ENCODE measurements at places on chromosomes 5 and 9.
A peak's percentile ranks its signal among the peaks of the same experiment; 100 is the strongest.

DNA sequence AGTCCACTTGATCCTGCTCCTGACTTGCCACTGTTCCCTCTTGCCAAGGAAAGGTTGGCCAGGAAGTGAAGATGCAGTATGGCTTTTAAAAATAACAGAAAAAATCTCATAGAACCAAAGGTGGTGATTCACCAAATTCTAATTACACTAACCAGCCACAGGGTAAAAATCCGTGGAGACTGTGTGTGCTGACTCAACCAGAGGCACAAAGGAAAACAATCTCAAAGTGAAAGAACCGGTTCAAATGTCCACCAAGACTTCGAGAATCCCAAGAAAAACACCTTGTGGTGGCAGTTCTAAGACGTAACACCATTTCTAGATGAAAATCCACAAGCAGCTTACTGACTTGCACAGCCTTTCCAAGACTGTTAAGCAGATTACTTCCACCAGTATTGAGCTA, 279.1 kb downstream of the TLE1 start:
- DNase-seq: no peak

DNA sequence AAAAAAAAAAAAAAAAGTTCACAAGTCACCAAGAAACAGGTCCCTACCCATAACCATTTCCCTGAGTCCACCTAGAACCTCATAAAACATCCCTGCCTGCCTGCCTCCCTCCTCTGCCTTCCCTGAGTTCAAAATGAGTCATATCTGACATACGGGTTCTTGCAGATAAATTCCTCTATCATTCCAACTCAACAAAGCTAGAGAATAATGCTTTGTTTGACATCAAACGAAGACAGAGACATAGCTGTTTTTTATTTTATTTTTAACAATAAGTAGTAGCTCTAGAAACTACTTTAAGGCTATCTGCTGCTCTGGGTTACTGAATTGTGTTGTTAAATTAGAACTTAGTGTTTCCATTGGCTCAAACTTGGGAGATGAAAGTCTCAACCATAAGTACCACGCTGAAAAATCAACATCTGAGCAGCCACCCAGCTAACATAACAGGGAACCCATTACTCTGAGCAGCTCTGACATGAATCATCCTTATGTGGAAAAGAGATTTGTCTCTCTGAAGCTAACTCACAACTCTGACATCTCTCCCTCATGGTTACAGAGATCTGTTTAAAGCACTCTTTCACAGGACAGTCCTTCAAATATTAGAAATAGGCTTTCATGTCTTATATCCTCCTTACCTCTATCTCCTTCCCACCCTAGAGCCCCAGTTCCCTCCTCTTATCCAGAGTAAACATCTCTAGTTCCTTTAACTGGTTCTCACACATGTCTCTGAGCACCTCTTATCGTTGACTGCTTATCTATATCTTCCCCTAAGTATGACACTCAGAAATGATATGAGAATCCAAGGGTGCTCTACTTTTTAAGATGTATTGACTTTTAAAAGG, 12.1 kb downstream of the TMEM245 start:
- DNase-seq: no peak

DNA sequence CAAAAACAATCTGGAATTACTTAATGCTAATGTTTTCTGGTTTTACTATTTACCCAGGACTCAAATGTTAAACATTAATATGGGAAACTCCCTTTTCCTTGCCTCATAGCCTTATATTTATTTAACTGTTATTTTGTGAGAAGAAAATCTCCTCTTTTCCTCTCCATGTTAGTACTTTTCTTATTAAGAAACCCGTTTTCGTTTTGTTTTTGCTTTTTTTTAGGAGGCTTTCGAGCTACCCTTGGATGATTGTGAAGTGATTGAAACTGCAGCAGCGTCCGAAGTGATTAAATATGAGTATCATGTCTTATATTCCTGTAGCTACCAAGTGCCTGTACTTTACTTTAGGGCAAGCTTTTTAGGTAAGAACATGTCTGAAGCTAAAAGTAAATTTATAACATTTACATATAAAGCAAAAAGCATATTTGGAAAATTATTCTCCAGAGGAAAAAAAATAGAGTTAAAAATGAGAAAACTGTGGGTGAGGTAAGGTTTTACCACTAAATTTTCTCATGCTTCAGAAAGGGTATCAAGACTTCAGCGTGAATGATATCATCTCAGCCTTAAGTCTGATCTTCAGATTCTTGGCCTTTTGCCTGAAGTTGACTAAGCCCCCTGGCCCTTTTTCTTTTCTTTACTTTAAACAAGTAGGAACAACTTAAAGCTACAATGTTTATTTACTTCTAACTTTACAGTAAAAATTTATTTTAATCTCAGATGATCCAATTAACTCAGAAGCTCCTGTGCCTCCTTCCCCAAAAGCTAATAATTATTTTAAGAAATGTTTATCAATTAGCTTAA, 113.8 kb downstream of the RPS23 start:
- no peak for DNase-seq

DNA sequence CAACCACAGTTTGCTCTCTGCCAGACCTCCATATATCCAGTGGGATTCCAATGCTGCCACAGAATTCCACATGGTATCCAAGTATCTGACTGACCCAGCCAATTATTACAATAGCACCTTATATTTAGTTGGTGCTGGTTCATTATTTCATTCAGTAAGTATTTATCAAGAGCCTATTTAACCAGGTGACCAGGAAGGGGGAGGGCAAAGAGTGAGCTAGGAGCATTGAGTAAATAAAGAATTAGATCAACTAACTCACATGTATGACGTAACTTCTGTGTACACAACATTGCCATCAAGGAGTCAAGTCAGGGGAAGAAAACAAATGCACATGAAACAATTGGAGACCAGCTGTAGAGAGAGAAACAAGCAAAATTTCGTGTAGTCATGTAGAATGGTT, 207.1 kb upstream of the PAPPA start:
- DNase-seq: no peak

GRCh38 chr5:77867914-77868313, 91.8 kb upstream of the TBCA start:
- DNase-seq: no peak

- DNase-seq: no peak
These were observed 30.0 kb upstream of the GPR21 start for GRCh38 chr9:123003466-123003865.

DNA sequence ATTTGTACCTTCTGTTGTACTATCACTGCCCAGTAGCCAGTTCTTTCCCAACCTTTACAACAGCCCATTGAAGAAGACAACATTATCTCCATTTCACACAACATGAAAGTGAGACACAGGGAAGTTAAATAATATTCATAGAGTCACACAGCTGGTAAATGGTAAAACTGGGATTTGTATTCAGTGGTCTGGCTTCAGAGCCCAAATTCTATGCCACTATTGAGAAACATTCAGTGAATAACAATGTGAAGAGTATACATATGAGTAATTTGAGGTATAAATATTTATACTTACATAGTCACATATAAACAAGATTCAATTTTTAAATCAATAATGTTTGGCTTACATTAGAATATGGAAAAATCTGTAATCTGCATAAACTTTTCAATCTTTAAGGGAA, 13.8 kb downstream of the SMIM15 start:
- DNase-seq: no peak

GRCh38 chr5:109483395-109483971, 73.7 kb upstream of the PJA2 start:
- DNase-seq: no peak

DNA sequence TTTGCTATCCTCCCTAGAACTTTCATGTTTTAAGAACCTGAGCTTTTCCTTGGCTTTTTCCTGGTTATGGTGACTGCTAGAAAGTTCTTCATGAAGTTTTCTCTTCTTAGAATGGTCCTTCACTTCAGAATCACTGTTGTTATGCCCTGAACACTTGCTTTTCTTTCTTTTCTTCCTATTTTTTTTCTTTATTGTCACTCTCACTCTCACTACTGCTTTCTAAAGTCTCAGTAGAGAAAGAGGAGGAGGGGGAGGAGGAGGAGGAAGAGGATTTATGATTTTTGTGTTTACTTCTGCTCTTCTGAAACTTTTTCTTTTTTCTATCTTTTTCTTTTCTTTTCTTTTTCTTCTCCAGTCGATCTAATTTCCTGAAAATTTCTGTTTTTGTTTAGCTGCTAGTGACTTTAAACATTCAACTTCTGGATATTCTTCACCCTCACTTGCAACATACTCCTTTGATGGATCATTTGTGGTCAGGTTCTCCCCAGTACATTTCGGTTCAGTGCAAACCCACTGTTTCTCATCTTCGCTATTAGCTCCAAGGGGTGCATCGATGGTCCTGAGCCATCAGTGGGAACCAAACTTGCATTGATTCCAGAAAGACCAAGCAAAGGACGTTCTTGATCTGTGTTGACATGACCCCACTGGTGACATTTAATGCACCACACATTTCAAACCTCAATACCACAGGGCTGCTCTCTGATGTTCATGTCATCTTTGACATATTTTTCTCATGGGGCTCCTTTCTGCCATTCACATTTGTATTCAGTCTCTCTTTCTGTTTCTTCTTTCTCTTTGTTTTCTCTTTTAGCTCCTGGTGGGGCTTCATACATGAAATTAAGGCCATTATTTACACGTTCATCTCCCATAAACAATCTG, 81.6 kb upstream of the HAND1 start:
- no peak for DNase-seq

DNA sequence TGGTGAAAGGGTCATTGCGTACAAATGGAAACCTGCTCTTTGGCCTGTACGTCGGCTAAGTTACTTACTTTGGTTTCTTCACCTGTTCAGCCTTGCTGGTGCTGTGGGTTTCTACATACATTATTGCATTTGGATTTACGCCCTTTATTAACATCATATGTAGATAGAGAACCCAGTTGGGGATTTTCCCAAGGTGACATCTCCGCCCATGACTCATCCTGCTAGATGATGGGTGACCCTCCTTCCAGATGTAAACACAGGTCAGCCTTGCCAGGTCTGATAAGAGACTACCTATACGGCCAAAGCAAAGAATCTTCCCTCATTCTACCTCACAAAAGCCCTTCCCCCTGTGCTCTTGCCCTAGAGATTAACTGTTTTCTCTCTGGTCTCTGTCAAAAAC, 360.9 kb downstream of the KDM4C start:
- DNase-seq: no peak

GRCh38 chr5:75723378-75723777, 6.1 kb upstream of the POC5 start:
- DNase-seq: no peak

DNA sequence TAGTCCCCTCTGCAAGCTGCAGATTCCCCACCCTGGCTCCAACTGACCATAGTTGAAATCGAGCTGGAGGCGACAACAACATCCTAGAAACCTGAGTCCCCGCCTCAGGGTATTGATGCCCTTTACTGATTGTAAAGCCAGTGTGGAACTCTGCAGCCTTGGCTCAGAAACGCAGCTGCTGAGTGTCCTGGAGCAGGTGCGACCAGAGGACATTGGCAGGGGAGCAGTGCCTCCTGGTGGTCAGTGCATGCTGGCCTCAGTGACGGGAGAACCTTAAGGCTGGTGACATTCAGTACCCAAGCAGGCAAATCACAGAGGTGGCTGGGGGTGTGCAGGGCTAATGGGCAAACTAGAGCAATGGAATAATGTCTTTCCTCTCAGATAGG, 20.4 kb upstream of the ZNF354B start:
- peak; percentile 43 for DNase-seq

GRCh38 chr5:66041627-66042026, 102.5 kb upstream of the SREK1 start:
- no peak for DNase-seq

DNA sequence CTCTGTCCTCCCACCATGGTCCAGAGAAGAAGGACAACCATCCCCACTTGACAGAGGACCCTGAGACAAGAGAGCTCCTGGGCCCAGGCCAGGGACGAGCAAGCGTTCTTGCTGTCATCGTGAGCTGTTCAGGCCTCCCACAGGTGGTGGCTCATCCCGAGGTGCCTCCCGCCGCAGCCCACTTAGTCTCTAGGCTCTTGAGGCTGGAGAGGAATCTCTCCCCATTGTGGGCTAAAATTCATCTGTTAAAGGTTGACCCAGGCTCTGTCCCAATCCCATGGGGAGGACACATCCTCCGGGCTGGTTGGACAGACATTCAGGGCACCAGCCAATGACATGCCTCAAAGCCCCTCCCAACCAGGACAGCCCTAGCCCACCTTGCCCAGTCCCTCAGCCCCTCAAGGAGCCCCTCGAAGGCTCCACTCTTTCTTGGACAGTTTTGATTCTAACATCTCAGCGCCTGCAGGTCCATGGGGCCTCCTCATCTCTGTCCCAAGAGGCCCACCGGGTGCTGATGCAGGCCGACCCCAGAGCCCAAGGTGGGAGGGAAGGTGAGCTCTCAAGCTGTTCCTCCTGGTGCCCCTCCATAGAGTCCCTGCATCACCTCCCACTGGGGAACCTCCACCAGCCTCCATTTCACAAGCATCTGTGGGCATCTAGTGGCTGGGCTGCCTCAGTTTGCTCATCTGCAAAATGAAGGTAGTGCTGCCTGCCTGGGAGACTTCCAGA, 52.9 kb downstream of the BARX1 start:
- no peak for DNase-seq

DNA sequence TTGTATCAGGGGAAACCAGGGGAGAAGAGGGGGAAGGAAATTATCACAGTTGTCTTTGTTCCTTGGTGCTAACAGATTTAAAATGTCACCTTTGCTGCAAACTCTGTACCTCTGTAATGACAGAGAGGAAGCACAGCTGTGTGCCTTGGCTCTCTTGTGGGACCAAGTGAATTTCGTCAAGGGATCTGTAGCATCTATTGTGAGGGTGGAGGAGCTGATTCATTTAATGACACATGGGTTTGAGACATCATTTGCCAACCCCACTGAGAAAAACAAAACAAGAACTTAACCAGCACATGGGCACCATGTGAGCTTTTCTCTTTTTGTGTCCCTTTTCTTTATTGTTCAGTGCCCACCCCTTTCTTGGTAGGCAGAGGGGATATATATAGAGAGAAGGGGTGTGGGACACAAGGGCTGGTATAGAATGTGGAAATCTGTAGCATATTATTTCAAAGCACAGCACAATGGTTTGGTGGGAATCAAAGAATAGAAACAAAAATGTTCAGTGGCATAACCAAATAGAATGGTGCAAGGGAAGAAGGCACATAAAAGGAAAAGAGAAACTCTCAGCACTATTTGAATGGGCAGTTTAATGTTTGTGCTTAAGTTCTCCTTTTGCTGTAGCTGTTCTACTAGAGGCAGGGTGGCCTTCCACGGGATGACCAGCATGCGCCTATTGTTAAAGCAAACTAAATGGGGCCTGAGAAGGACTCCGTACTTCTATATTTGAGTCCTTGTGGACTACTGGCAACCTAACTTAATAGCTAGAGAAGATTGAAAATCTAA, 63.3 kb downstream of the LIX1 start:
- no peak for DNase-seq
